ENCODE measurements at places on chromosomes 12 and 14.

GRCh38 chr12:67355428-67356379 is 86.5 kb downstream of the CAND1 start:
- DNase-seq, result peak; percentile 18

GRCh38 chr14:78721756-78722480 is 551.7 kb downstream of the NRXN3 start:
- no peak for DNase-seq

DNA sequence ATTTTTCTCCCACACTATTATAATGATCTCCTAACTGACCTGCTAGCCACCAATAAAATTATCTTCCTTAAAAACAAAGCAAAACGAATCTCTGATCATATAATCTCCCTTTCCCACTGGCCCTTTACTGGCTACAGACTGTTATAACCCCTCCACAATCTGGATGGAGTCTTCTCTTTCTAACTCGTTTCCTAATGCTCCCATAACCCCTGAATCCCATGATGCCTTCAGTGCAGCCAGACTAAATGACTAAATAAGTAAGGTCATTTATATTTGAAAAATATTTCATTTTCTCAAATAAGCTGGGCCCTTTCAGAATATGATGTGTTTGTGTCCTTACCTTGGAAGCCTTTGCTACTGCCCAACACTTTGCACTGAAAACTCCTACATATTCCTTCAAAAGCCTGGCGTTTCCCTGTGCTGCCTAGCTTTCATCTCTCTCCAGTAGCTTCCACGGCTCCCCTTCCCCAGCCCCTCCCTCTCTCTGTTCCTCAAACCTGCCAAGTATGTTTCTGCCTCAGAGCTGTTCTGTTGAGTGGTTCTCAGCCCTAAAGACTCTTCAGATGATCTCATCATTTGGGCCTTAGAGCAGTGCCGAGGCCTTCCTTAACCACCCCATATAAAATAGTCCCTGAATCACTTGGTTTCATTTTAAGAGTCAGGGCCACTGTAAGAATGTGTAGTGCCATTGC is 91.7 kb downstream of the MYRFL start:
- DNase-seq, result no peak

DNA sequence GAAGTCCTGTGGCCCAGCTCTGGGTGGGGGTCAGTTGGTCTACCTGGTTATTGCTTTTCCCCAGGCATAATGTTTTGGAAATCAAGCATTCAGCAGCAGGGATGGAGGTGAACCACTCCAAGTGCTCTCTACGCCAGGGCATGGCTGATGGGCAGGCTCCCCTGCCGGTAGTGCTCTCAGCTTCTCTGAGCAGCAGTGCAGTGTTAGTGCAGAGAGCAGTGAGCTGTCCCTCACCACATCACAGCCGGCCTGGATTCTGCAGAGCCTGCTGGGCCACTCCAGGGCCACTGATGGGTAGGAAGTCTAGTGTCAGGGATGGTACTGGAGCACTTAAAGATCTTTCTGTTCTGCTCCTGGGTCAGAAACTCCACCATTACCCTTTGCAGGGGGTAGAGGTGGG is 151.1 kb downstream of the CALM1 start:
- DNase-seq, result peak; percentile 41

DNA sequence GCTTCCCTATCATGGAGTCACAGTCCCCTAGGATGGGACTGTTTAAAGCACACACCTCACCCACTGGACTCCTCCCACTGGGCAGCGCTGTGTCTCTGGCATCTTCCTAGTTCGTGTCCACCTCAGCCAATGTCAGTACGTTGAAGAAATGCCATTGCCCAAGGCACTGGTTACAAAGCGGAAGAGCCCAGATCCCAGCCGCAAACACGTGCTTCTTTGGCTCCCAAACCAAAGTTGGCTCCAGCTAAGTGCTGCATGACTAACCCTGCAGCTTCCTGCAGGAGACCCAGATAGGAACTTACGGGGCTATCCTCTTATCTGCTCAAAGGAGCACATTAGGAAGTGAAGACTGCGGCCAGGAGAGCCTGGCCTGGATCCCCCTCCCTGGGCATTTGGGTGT is 9.3 kb downstream of the SYNE3 start:
- DNase-seq, result peak; percentile 87

GRCh38 chr12:96034621-96035282 is 635 bp downstream of the LTA4H start:
- no peak for DNase-seq

DNA sequence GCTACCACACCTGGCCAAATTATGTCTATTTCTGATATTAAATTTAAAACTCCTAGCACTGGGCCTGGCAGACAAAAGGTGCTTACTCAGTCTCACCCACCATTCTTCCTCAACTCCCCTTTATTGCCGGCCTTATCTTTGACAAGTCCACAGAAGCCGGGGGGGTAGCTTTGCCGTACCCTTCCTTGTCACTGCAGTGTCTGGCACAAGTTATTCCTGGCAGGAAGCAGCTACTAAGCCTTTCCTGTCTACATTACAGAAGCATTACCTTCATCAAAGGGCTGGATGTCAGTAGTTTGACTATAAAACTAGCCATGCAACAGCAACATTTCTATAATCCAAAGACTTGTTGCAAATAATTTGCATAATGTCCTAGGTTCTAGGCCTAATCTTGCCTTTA is 127.1 kb downstream of the PRICKLE1 start:
- no peak for DNase-seq

DNA sequence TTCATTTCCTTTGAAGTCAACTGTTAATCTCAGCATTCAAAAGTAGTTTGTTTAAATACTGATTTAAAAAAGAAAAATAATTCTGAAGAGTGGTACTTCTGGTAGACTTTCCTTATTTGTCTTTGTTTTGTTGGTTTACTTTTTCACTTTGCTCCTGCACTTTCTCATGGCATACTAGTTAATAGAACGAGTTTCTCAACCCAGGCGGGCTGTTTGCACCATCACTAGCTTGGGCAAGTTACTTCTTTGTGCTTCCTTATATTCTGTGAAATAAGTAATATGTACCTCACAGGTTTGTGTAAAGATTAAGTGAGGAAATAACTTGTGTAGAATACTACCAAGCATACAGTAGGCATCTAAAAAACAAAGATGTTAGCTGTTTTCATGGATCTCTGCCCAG is 45.5 kb downstream of the SLC38A6 start:
- DNase-seq, result no peak

GRCh38 chr14:83255727-83256090 is 1722.1 kb upstream of the SEL1L start:
- no peak for DNase-seq

DNA sequence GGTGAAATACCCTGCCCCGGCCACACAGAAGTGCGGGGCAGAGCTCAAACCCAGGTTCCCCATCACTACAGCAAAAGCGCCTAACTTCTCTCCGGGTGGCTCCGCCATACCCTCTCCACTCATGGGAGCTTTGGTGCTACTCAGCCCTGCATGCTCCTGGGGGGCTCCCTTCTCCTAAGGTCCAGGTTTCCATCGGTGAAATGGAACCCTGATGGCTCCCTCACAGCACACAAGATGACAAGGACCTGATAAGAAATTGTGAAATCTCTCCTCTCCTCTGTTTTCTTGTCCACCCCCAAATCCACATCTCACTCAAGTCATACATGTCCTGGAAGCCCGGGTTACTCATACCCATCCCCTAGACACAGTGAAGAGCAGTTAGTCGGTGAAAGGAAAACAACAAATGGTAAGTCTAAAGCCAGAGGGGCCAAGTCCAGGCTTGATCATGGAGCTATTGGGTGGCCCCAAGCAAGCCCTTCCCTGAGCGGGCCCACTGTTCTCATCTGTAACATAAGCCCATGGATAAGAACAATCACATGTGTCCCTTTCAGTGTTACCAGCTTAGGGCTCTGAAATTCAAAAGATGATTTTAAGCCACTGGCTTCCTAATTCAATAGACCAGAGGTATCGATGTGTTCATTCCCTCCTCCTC is 317.5 kb downstream of the BCL11B start:
- no peak for DNase-seq

GRCh38 chr12:88878295-88878694 is 298.0 kb upstream of the KITLG start:
- DNase-seq, result no peak

- DNase-seq, result no peak
Observed at GRCh38 chr14:104335611-104336010, 197.2 kb downstream of the KIF26A start.

GRCh38 chr12:53186745-53187144 is 6.0 kb upstream of the CSAD start:
- no peak for DNase-seq

DNA sequence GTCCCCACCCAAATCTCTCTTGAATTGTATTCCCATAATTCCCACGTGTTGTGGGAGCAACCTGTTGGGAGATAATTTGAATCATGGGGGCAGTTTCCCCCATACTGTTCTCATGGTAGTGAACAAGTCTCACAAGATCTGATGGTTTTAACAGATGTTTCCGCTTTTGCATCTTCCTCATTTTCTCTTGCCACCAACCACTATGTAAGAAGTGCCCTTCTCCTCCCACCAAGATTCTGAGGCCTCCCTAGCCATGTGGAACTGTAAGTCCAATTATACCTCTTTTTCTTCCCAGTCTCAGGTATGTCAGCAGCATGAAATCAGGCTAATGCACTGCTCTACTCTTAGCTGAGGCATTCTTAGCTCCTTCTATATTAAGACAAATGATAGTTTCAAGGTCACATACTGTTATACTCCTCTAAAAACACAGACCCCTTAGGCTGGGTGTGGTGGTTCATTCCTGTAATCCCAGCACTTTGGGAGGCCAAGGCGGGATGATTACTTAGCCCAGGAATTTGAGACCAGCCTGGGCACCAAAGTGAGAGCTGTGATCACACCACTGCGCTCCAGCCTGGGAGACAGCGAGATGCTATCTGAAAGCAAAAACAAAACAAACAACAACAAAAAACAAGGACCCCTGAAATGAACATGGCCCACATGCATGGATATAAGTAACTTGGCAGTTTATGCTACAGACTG is 3.6 kb downstream of the SCAF11 start:
- no peak for DNase-seq

DNA sequence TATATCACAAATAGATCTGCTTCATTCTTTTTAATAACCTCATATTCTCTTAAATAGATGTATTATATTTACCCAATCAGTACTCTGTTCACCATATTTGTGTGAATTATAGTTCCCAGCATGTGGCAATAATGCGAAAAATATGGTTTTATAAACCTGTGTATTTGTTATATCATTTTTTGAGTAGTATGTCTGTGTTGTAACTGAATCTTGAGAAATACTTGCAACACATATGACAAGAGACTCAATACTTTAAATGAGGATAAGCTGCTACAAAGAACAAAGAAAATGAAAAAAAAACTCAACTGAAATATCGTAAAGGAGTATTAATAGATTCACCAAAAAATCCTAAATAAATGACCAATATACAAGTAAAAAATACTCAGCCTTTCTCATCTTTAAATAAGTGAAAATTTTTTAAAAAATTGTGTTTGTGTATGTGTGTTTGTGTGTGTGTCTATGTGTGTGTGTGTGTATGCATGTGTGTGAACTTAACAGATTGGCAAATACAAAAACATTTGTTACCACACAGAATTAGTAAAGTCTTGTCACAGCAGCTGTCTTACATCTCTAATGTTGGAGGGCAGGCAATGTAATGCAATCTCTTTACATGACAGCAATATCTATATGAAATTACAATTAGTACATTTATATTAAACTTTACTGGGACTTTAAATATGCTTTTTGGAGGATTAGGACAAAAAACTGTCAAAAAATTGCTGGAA is 441.9 kb upstream of the MGAT4C start:
- no peak for DNase-seq

- DNase-seq, result no peak
Observed at GRCh38 chr12:53803703-53804102, 51.9 kb upstream of the CISTR start.

DNA sequence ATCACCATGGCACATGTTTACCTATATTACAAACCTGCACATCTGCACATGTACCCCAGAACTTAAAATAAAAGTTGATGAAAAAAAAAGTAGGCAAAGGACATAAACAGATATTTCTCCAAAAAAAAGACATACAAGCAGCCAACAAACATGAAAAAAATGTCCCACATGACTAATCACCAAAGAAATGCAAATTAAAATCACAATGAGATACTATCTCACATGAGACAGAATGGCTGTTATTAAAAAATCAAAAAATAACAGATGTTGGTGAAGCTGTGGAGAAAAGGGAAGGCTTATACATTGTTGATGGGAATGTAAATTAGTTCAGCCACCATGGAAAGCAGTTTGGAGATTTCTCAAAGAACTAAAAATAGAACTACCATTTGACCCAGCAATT is 68.0 kb upstream of the FAR2 start:
- DNase-seq, result no peak

DNA sequence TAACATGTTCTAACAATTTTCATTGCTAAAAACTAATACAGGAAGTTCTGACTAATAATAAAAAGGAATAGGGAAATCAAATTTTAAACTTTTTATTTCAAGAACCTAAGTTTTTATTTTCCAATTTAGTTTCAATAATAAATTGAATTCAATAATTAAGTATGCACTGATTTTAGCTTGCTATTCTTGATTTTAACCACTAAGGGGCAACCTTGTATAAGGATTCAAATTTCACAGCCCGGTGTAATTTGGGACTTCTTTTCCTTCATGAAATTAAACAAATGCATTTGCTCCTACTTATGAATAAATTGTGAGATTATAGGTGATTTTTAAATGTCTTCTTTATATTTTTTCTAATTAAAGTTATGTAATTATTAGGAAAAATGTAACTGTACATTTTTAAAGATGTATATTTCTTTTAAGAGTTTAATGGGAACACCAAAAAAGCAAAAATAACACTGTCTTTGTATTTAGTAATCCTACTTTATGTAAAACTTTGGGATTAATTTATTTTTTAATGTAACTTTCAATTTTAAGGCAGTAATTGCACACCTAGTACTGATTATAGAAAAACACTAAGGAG is 241.4 kb upstream of the PDZRN4 start:
- DNase-seq, result peak; percentile 57

- no peak for DNase-seq
Observed at GRCh38 chr14:26199590-26200370, 398.1 kb downstream of the NOVA1 start.

- DNase-seq, result peak; percentile 75
Observed at GRCh38 chr14:64760146-64760755, 56.0 kb downstream of the PLEKHG3 start.

- DNase-seq, result no peak
Observed at GRCh38 chr14:105879867-105880561, 353.6 kb downstream of the TMEM121 start.

DNA sequence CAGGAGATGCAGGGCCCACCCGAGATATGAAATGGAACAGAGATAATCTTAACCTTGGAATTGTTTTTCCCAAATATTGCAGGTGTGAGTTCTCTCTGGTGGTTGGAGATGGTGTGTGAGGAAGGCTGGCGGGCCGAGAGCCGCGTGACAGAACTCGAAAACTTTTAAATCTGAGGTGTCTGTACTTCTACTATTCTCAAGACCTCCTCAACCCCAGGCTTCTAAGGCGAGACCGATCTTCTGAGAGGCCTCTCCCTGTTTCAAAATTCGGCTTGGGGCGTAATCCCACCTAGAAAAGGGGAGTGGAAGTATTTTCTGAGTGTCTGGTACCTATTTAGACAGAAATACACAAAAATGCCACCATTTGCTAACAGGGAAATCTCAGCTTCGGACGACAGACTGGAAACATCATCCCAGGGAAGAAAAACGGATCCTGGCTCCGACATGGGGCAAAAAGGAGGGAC is 611 bp downstream of the SARNP start:
- no peak for DNase-seq

GRCh38 chr12:21541773-21542172 is 15.7 kb downstream of the SPX start:
- DNase-seq, result no peak

Data from T47D (cell line).